ENCODE measurements at places on chromosomes 3 and 15.
A peak's percentile ranks its signal among the peaks of the same experiment; 100 is the strongest.

DNA sequence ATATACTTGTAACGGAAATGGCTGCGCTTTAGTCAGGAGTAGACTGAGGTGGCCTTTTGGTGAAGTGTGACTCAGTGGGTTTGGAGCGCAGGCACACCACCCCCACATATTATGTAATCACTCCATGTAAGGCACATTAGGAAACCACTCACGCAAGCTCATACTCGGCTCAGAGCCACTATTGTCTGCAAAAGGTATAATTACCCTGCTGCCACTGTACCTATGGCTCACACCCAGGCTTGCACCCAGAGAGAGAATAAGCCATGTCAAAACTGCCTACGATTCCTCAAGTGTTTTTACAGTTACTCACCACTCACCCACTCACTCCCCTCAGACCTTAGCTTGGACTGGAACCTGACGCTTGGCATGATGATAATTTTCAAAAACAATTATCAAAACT lies 611.9 kb upstream of the CCDC54 start:
- no peak for DNase-seq

DNA sequence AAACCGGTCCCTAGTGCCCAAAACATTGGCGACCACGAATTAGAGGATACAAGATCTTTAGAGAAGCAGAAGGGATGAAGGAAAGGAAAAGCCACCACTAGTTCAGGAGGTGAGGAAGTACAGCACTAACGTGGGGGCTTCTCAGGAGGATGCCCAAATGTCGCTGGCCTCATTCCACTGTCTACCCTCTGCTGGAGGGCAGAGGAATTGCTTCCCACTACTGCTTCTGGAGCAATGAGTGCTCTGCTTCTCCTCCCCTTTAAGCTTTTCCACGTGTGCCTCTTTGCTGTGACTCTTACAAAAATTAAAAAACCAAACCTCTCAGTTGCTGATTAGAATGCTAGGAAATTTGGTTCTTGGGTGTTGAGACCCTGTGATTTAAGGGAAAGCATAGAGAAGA lies 281.3 kb downstream of the CLSTN2 start:
- peak; percentile 20 for DNase-seq

DNA sequence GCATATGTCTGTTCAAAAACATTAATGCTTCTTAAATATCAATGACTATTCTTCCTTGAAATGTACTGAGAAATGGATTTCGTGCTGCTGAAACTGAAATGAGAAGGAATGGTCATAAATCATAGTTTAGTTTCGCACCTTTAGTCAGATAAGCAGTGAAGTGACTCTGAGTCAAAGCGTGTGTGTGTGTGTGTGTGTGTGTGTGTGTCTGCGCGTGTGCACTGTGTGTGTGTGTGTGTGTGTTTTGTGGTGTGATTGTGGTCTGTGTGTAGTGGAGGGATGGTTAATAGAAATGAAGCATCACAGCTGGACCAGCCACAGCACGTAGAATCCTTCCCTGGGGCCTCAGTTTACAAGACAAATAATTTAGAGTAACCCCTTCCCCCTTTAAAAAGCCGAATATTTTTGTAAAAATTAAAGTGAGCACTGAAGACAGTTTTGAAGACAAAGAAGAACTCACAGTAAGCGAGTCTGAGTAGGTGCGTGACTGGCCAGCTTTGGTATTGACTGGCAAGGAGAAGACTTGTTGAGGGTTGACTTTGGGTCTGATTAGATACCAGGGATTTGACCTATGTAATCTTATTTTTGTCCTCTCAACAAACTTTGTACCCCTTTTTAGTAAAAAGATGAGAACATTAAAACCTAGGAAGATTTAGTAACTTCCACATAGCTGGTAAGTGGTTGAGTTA lies 202.0 kb upstream of the IL12A start:
- DNase-seq: no peak

GRCh38 chr3:12817343-12817710 lies 20.8 kb downstream of the CAND2 start:
- no peak for DNase-seq

GRCh38 chr15:41560572-41560874 lies 1.5 kb downstream of the TYRO3 start:
- DNase-seq: peak; percentile 22

GRCh38 chr3:81579744-81580143 lies 181.7 kb downstream of the GBE1 start:
- peak; percentile 70 for DNase-seq

DNA sequence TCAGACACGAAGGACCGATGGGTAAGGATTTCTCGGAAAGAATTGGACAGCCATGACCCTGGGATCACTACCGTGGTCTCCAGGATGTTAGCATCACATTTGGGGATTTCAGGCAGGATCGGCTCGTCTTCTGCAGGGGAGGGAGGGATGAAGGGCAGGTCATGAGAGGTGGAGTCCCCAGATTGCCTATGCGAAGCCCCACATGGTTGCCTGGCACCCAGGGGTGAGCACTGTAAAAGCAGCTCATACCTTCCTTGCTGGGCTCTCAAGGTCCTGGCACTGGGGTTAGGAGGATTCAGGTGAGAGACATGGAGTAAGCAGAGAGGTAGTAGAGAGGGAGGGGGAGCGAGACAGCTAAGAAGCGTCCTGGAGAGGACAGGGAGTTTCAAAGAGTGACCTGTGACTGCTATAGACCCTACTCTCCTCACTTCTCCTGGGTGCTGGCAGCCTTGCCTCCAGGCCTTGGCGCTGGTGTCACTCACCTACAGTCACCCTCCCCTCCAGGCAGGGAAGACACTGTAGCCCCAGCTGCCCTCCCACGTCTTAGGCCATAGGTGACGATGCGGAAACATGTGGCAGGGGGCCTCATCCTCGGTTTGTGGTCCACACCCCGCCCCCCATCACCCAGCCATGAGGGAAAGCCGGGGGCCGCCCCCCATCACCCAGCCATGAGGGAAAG lies 15.0 kb upstream of the EHD4 start:
- DNase-seq: no peak

DNA sequence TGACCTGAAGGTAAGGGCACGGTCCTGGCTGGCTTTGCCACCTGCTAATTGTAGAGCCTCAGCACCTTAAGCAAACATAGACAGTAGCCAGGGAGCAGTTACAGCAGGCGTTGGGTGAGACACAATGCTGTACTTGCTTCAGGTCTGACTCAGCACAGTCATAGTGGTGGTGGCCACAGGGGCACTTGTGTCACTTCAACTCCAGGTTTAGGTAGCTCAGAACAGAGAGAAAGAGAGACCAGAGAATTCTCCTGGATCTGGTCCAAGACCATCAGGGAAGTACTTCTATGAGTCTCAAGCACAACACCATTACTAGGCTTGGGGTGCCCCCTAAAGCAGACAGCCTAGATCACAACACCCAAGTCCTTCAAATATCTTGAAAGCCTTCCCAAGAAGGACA lies 204.4 kb downstream of the OTOL1 start:
- DNase-seq: peak; percentile 48

DNA sequence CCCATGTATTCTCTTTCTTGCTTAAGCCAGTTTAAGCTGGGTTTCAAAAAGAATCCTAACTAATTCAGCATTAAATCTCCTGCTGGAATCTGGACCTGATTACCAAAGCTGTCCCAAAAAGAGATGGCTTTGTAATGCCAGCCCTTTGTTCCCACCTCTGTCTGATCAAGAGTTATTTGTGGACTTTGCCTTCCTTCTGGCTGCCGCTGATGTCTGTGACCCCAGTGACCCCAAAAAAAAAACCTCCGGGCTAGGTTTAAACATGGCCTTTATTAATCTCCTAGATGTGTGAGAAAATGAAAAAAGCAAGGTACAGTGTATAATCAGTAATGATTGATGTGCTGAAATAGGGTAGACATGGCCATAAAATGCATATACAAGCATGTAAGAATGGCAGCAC lies 20.7 kb downstream of the CRYGS start:
- no peak for DNase-seq

DNA sequence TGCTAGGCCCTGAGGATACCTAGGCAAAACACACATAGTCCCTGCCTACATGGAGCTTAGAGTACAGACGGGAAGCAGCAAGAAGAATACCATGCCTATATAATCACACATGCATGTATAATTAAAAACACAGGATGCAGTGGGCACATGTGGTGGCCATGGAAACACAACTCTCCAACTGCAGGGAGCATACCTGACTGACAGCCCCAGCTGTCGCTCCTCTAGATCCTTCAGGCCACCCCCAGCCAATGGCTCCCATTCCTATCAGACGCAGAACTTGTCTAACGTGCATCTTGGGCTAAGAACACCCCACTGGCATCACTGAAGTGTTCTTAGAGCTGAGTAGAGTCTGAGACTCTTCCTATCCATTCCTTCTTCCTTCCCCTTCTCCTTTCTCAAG lies 125.5 kb upstream of the FRMD4B start:
- DNase-seq: no peak

- DNase-seq: no peak
These were observed 20.1 kb downstream of the DUSP7 start for GRCh38 chr3:52036222-52036694.

DNA sequence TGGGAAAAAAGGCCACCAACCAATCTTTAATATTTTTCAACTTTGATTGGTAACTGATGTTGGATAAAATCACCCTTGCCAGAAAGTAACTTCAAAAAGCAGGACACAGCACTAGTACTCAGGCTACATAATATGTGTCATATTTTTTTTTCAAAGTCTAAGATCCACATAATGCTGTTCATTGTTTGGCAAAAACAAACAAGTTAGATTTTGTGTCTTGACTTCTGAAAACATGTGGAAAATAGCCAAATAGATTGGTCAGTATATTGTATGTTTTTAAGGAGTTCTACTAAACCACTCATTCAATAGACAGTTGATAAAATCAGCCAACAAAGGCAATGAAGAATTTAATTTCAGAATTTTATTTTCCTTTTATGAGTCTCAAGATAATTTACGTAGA lies 111.7 kb upstream of the CCDC54 start:
- no peak for DNase-seq

GRCh38 chr15:62365795-62366442 lies 200.8 kb upstream of the C2CD4B start:
- peak; percentile 17 for DNase-seq

- DNase-seq: no peak
These were observed 15.1 kb downstream of the CCDC33 start for GRCh38 chr15:74251131-74251811.

DNA sequence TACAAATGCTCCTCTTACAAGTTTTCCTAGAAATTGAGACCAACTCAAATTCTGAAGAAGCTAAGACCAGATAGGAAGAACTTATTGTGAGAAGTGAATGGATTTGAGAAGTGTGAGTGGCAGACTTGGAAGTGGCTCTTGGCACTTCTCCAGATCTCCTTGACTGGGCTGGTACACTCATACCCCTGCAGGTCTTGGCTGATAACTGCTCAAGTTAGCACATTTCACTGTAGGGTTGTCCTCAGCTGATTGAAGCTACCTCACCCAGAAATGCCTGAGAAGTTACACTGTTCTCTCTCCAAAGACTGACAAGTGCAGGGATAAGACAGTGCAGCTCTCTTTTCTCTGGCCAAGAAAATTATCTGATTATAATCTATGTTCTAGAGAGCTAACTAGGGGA lies 16.5 kb upstream of the CLDN1 start:
- no peak for DNase-seq

DNA sequence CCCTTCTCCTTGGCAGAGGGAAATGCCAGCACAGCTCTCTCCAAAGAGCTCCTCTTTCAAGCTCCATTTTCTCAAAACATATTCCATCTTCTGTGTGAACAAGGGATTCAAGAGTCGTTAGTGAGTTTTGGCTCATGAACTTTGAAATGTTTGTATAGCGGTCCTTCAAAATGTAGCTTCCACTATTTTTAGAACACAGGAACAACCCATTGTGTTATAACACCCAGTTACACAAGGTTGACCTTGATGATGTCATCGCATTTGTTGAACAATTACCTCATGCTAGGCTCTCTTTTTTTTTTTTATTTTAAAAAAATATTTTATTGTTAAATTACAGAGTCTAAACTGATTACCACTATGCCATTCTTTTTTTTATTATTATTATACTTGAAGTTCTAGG lies 251.7 kb downstream of the THSD4 start:
- no peak for DNase-seq

- no peak for DNase-seq
These were observed 63.1 kb upstream of the MEF2A start for GRCh38 chr15:99502661-99503060.

DNA sequence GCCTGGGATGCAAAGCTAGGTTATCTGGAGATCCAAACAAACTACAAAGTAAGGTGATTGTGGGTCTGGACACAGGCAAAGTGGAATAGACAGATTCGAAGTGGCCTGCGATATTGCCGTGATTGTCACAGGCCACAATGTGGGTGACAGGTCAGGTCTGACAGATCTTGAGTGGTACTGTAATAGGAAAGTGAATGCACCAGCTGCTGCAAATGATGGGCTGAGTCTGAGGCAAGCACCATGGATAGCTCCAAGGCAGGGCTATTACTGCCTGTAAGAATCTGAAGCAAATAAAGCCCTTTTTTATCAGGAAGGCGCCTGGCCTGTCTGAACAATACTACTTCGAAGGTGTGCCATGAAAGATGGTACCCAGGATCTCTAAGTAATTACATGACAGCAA lies 10.0 kb downstream of the ARMC8 start:
- DNase-seq: no peak

DNA sequence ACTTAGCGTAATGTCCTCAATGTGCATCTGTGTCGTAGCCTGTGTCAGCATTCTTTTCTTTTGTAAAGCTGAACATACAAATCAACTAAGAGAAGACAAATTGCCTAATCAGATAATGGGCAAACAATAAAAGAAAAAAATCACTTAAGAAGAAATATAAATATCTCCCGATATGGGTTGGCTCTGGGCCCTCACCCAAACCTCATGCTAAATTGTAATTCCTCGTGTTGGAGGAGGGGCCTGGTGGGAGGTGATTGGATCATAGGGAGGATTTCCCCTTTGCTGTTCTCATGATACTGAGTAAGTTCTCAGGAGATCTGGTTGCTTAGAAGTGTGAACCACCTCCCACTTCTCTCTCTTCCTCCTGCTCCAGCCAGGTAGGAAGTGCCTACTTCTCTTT lies 285.0 kb upstream of the LYSMD4 start:
- DNase-seq: no peak

- DNase-seq: no peak
These were observed 3.1 kb upstream of the BNC1 start for GRCh38 chr15:83287541-83288027.

DNA sequence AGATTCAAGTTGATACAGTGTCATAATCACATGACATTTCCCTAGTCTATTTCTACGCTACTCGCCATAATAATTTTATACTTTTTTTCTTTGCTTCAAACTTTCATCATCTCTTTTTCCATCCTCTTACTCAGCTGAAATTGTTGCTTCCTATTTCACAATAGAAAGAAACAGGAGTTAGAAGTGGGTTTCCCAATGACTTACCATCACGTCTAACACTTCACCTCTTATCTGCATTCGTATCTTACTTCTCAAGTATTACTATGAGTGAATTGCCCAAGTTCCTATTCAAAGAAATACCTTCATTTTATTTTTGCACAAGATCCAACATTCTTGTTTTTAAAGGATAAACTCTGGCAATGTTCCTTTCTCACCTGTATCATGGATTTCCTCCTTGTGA lies 1539.9 kb downstream of the SI start:
- DNase-seq: no peak

GRCh38 chr3:177881351-177881750 lies 654.9 kb upstream of the KCNMB2 start:
- DNase-seq: no peak
